K562 (cell line): ENCODE measurements at places on chromosomes 2 and 18.

DNA sequence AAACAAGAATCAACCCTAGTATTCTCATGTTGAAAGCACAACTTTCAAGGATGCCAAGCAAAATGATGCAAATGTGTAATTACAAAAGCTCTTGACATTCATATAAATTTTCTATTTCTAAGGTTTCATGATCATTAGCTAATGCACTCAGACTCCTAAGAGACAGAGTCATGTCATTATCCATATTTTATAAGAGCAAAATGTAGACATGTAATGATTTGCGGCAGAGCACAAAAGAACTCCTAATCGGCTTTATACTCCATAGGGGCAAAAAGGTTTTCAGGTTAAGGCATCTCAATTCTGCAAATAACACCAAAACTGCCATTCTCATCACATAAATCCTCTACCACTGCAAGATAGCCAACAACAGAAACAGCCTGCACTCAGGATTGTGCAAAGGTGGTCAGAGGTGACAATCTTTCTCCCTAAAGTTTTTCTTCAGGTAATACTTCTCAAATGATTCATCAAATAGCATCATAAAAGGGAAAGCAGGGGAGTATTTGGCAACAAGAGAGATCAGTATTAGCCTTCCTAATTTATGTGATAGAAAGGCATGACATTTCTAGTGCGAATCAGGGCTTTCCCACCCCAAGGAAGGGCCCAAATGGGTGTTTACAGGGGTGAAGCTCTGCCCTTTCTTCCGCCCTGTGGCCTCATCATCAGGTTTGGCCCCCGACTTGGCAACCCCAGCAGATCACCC lies 64.7 kb downstream of the STK39 start:
- DNase-seq: no peak

DNA sequence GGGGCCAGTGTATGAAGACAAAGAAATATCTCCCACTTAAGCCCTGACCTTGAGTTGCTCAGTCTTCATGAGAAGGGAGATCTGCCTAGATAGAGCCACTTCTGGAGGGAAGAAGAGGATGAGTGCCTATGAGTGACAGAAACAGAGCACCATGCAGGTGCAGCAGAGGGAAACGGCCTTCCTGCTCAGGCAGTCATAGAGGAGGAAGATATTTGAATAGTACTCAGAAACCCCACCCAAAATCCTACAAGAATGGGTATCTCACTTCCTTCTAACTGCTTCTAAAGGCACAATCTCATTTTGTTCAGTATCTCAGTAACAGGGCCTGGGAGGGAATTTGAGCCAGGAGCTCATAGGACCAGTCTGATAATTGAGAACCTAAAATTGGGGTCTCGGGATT lies 339.3 kb downstream of the ALK start:
- DNase-seq: no peak

DNA sequence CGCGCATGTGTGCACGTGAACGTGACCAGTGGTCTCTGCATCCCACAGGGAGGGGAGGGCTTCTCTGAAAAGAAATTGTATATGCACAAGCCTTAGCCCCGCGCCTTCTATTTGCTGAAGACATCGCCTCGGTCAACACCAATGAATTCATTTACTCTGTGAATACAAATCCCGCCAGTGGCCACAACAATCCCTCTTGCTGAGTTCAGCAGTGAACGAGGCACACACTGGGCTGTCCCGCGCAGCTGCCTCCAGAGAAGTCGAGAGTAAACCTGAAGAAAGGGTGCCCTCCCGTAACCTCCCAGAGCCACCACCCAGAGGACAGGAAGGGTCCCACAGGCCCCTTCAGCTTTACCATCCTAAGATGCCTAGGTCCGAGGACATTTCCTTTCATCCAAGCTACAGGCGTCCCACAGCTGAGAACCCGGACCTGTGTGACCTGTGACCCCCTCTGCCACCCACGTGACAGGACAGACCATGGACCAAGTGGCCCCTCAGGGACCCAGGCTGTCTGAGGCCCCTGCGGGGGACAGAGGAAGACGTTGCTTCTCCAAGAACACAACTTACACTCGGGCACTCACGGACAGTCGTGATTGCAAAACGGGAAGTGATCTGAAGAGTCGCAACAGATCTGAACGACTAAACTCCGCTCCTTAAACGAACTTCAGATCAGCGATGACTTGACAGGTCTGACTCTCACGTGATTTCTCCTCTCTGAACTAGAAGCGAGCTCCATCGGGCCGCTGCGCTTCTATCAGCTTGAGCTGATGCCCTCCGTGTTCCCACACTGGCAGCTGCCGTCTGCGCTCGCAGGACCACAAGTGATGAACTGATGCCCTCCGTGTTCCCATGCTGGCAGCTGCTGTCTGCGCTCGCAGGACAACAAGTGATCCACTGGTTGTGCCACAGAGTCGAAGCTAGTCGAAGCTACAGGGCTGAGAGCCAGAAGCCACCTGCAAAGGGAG lies 92.7 kb downstream of the ZNF516 start:
- no peak for DNase-seq

- DNase-seq: no peak
These were observed 1321.6 kb upstream of the ACVR2A start for GRCh38 chr2:146523196-146523595.

DNA sequence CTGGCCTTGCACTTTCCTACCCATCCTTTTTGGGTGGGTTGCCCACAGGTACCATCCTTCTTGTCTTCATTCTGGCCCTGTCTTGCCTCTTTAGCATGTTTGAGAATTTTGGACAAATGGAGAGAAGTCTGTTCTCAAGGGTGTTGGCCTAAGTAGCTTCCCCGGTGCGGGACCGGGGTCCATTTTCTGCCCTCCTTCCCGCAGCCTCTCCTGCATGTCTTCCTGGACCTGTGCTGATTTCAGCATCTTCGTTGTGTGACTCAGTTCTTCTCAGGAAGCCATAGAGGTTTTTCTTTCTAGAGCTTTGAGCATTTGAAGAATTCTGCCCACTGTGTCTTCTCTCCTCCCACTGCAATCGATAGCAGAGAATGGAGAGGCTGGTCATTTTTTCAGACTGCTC lies 172.7 kb downstream of the SH3RF3 start:
- no peak for DNase-seq

GRCh38 chr2:200765139-200765951 lies 46.4 kb upstream of the BZW1 start:
- DNase-seq: peak; percentile 7

DNA sequence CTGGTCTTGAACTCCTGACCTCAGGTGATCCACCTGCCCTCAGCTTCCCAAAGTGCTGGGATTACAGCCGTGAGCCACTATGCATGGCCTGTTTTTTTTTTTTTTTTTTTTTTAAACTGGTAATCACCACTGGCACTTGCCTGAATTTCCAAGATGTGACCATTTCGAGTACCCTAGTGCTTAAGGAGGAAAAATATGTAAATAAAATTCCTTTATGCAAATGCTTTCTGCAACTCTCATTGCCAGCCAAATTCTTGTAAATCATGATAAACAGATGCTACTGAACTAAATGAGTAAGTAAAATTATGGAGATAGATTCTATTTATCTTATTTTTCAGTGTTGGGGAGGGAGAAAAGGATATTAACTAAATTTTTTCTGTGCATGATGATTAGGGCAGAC lies 18.6 kb downstream of the CDCA7 start:
- no peak for DNase-seq

DNA sequence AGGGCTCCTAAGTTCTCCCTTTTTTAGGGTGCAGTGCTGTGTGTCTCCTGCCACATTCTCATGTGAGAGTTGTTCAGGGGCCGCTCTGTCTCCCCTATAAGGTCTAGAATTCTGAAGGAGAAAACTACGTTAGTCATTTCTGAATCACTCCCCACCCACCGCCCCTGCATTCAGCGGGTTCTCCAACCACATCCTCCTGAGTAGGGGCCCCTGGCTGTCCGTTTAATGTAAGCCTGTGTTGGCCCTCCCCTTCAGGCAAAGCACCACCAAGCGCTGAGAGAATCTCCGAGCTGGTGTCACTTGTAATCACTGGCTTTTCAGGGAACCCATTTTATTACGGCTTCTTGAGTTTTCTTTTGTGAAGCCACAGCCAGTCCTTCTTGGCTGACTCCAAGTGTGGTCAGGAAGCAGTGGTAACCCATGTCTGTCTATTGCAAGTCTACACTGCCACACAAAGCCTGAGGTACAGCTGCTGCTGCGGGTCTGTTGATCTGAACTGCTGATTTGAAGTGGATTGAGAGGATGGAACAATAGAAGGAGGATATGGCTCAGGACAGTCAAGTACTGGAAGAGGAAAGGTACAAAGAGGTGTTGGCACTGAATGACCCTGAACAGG lies 16.9 kb downstream of the LCT start:
- DNase-seq: no peak

- no peak for DNase-seq
These were observed 35.7 kb downstream of the CELF4 start for GRCh38 chr18:37529863-37530262.

- no peak for DNase-seq
These were observed 795.8 kb upstream of the GCFC2 start for GRCh38 chr2:76506538-76506937.

GRCh38 chr2:23414871-23415270 lies 29.9 kb downstream of the KLHL29 start:
- DNase-seq: peak; percentile 23

DNA sequence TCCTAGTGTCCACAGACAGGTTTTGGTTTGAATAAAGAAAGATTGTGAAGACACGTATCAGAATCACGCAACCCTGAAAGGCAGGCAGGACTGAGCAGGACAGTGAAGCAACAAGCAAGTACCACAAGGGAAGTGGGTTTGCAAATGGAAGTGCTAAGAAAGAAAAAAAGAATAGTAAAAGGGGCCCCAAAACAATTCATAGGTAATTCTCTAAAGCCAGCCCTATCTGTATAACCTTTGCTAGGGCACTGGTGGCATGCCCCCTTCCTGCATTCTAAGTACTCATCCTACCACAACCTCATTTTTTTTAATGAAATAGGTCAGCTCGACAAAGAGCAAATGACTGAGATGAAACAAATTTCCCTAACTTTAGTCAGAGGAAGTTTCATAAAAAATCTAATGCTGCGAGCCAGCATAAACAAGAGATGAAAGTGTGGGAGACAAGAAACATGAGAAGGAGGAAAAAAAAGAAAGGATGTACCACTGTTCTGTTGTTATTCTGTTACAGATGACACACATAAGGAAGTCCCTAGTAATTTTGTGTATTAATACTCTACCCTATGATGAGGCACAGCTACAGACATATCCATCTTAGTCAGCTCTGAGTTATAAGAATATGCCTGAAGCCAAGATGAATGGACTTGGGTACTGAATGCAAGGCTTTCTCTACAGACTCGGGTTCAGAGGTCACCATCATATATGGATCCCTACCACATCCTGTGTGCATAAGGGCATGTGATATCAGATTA lies 32.2 kb downstream of the IKZF2 start:
- DNase-seq: no peak

DNA sequence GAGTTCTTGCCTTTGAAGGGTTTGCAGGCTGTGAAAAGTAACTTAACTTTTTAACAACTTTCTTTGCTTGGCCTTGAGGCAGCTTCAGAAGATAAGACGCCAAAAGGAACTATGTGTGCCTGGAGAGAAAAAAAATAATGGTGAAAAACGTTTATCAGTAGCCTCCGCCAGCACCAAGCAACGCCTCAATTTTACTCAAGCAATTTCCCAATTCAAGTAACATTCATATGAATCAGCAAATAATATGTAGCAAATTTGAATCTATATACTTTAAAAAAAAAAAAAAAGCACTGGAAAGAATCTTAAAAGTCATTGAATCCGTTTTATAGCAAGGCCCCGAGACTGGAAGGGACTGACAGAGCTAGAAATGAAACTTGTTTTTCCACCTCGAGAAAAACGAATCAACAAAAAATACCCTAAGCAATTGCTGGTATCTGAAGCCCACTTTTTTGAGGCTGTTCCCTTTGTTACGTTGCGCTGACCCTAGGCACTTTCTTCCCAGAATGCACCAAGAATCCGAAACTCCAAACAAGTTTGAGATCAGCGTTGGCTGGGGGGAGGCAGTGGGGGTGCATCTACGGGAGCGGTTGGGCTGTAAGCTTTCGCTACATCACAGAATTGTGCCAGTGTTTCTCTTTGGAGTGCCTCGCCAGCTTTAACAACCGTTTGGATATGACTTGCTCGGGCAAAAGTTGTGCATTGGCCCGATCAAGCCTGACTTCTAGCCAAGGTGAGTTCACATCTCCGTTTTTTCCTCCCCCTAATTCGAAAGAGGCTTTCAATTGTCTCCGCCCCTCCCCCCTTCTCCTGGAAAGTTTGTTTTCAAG lies 2.7 kb upstream of the TGIF1 start:
- peak; percentile 55 for DNase-seq

- DNase-seq: no peak
These were observed 24.7 kb downstream of the CYP27C1 start for GRCh38 chr2:127195140-127196074.

GRCh38 chr18:36078751-36079529 lies 11.6 kb upstream of the RPRD1A start:
- no peak for DNase-seq

DNA sequence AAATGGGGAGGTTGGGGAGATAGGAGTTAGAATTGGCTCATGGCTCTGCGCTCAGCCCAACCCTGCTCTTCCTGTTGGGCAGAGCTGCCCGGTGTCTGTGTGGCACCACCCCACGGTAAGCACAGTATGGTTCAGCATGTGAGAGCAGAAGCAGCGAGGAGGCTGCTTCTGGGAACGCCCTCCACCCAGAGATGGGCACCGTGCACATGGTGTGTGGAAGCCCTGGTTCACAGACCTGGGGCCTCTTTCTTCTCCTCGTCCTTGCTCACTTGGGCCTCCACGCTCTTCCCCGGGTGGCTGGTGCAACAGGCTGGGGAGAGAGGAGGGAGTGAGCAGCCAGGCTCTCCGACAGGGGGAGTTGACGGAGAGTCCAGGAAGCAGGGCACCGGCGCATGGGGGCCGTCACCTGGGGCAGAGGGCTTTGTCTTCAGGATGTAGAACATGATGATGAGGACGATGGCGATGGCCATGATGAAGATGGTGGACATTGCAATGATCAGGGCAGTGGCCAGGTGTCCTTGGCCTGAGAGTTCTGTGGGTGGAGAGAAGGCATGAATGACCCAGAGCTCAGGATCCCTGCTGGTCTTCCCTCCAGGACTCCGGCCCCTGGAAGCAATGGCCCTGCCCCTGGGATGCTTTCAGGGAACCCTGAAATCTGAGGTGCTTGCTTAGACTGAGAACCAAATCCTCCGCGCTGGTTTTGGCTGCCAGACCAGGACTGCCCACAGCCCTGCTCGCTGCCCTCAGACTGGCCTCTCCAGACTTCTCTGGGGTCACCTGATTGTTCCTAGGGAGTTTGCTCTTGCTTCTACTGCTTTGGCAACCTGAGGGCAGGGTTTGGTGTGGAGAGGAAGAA lies 78.3 kb downstream of the EDAR start:
- no peak for DNase-seq

DNA sequence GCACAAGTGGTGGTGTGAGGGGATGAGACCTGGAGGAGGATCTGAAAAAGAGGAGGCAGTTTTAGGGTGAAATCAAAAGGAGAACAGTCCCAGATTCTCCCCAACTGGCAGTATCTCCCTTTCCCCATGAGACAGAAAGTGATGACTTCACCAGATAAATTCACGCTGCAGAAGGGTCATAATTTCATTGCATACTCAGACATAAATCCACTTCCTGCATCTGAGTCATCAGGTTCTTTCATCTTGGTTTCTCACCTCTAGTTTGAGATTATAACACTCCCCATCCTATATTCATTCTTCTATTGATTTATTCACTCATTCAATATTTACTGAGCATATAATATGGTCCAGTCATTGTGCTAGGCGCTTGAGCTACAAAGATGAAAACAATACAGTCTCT lies 64.7 kb downstream of the CCDC148 start:
- DNase-seq: no peak

- no peak for DNase-seq
These were observed 190.0 kb downstream of the ST6GAL2 start for GRCh38 chr2:106695919-106696318.
